ENCODE measurements at places on chromosomes 16 and 17.

- DNase-seq, result no peak
Observed at GRCh38 chr17:78022425-78022824, 63.9 kb downstream of the TNRC6C start.

GRCh38 chr17:40564883-40565768, at the start of gene CCR7:
CCR7 (minus strand) TSS chr17:40565472; CDS start chr17:40565409, 63 bp downstream.
- DNase-seq, result no peak

- no peak for DNase-seq
Observed at GRCh38 chr16:12539185-12539929, 264.3 kb downstream of the CPPED1 start.

GRCh38 chr17:43171586-43172487, 823 bp downstream of the NBR1 start:
- no peak for DNase-seq

- DNase-seq, result no peak
Observed at GRCh38 chr16:28986492-28986891, 1.6 kb downstream of the LAT start.

- no peak for DNase-seq
Observed at GRCh38 chr16:89117227-89117974, 23.7 kb downstream of the ACSF3 start.

- no peak for DNase-seq
Observed at GRCh38 chr17:17503566-17504130, 7.5 kb upstream of the RASD1 start.

GRCh38 chr17:47718634-47719405, 14.2 kb upstream of the TBX21 start:
- DNase-seq, result no peak

DNA sequence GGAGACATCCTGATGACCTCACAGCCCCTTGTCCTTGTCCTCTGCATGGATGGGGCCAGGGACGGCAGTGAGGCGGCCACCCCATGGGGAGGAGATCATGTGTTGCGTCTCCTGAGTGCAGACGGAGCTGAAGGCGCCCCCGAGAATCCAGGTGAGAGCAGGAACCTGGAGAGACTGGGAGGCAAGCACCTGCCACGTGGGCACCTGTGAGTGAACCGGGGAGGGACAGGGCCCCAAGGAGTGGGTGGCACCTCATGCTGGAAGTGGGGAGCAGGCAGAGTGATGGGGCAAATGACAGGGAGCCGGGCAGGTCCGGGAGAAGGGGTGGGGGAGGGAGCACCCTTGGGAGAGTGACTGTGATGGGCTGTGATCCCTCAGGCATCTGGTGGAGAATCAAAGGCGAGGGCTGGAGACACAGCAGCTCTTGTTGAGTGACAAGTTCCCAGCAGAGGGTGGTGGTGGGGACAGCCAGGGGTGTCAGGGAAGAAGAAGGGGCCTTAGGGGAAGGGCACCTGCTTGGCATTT, 174.3 kb upstream of the CHMP6 start:
- DNase-seq, result no peak

DNA sequence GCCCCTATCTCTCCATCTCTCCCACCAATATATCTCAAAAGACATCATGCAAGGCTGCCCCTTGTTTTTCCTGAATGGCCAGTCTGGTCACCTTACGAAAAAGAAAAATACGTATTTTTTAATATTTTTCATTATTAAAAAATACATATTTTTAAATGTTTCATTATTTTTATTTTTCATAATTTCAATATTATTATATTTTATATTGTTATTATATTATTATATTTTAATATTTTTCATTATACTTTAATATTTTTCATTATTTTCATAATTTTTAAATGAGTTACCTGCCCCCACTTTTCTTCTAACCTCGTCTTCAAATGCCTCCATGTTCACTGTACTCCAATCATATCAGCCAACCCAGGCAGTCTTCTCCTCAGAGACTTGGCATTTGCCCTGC, 116.0 kb upstream of the ERCC4 start:
- no peak for DNase-seq

GRCh38 chr16:4612474-4612931, 2.2 kb downstream of the UBALD1 start:
- DNase-seq, result no peak

DNA sequence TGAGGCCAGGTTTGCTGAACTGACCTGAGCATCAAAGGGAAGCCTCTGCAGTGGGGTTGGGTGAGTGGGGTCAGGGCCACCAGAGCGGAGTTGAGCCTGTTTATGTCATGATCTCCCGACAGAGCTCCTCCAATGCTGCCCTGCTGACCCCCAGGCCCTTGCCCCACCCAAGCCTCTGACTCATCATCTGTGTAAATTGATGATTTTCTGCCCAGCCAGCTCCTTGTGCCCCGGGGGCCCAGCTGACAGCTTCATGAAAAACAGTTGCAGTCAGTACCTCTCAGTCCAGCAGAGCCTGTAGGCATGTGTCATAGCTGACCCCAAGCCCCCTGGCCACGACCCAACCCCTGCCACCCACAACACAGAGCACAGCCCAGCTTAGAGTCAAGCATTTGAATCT, 134.9 kb downstream of the CCT6B start:
- no peak for DNase-seq

GRCh38 chr16:14086477-14086876, 15.4 kb downstream of the MRTFB start:
- no peak for DNase-seq

GRCh38 chr16:57536306-57537193, at the start of gene CCDC102A:
CCDC102A (minus strand) TSS chr16:57536571; CDS start chr16:57529177, 7,394 bp downstream.
- no peak for DNase-seq

- no peak for DNase-seq
Observed at GRCh38 chr17:72526769-72527168, 405.9 kb downstream of the SOX9 start.

DNA sequence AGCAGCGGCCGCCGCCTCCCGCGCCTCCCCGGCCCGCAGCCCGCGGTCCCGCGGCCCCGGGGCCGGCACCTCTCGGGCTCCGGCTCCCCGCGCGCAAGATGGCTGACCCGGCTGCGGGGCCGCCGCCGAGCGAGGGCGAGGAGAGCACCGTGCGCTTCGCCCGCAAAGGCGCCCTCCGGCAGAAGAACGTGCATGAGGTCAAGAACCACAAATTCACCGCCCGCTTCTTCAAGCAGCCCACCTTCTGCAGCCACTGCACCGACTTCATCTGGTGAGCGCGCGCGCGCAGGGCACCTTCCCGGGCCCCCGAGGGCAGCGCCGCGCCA, 258 bp downstream of the PRKCB start:
- DNase-seq, result no peak

- DNase-seq, result no peak
Observed at GRCh38 chr17:62643496-62643895, 16.0 kb downstream of the MRC2 start.

- no peak for DNase-seq
Observed at GRCh38 chr16:49875806-49876715, 20.1 kb upstream of the ZNF423 start.

DNA sequence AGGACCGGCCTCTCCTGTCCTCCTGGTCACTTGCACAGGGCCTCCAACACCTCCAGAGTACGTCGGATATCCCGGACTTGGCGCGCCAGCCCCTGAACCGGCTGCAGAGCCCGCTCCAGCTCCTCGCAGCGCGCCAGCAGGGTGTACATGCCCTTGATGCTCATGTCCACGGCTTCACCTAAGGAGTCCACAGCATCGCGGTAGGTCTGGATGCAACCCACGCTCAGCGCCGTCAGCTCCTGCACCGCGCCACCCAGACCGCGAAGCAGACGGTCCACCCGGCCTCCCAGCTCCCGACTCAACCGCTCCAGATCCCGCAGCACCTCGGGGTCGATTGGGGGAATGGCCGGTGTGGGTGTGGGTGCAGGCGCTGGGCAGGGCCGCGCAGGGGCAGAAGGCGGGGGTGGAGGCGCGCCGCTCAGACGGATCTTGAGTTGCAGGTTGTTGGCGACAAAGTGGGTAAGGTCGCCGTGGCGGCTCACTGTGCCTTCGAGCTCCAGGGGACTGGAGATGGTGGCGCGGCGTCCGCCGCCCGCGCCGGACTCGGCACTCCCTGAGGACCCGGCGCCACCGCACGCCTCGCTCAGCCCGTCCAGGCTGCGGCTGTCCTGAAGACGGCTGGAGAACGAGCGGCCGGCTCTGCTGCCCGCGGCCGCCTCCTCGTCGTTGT, 804 bp downstream of the BORCS6 start:
- no peak for DNase-seq

- DNase-seq, result no peak
Observed at GRCh38 chr17:67266496-67266895, 21.5 kb upstream of the HELZ start.

DNA sequence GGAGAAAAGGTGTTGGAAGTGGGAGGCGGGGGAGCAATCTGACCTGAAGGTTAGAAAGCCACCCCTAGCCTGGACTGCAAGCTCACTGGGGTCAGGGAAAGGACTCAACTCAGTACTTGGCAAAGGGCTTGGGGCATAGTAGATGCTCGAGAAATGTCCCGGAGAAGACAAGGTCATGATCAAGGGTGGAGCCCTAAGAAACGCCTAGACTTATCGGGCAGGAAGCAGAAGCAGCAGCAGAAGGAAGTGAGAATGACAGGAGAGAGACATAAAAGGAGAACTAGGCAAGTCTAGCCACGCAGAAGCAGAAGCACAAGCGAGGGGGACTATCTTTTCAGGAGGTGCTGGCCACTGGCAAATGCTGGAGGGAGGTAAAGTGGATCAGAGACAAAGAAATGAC, 10.2 kb downstream of the COTL1 start:
- no peak for DNase-seq

DNA sequence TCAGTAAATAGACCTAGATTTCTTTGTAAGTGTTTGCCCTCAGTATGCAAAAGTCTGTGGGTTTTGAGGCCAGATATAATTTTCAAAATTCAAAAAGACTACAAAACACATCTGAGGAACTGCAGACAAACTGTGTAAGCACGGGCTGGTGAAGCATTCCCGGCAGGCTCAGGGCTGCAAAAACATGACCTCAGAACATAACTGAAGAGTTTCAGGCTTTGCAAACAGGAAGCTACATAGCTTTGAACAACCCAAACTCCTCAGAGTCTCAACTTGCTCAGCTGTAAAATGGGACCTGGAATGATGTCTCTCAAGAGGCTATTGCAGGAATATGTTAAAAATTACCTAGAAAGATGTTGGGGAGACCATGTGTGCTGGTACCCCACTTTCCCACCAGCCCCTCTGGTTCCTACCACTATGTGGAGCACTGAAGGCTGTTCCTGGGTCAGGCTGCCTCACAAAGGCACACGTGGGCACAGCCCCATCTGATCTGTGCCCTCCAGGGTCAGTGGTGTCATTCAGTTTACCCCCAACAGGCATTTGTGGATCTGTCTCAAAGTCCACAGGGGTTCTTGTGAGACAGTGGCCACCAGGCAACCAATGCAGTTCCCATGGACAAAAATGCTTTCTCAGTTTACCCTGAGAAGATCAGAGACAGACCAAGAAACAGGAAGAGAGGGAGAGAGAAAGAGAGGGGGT, 72.9 kb downstream of the CREBBP start:
- no peak for DNase-seq

GRCh38 chr17:3596804-3597464, 12.3 kb downstream of the TRPV1 start:
- no peak for DNase-seq

DNA sequence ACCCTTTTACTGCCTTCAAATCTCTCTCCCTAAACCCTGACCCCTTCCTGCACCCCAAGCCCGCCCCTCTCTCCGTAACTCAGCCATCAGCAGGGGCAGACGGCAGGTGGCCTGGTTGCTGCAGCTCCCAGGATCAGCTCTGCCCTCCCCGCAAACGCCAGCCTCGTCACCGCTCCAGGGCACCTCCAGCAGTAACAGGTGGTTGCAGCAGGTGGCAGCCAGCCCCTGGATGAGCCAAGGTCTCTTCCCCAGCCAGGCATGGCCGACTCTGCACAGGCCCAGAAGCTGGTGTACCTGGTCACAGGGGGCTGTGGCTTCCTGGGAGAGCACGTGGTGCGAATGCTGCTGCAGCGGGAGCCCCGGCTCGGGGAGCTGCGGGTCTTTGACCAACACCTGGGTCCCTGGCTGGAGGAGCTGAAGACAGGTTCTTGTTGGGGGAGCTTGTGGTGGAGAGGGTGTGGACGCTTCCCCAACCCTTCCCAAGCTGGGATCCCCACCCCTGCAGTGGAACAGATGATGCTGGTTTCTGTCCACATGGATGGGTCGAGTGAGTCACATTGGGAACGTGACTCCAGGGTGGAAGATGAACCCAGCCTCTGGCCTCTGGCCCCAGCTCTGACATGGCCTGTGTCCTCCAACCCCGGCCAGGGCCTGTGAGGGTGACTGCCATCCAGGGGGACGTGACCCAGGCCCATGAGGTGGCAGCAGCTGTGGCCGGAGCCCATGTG, 558 bp downstream of the HSD3B7 start:
- no peak for DNase-seq

- DNase-seq, result no peak
Observed at GRCh38 chr17:55883149-55883548, 132.3 kb downstream of the PCTP start.

GRCh38 chr16:5035909-5036227, 2.1 kb upstream of the NAGPA start:
- DNase-seq, result no peak

DNA sequence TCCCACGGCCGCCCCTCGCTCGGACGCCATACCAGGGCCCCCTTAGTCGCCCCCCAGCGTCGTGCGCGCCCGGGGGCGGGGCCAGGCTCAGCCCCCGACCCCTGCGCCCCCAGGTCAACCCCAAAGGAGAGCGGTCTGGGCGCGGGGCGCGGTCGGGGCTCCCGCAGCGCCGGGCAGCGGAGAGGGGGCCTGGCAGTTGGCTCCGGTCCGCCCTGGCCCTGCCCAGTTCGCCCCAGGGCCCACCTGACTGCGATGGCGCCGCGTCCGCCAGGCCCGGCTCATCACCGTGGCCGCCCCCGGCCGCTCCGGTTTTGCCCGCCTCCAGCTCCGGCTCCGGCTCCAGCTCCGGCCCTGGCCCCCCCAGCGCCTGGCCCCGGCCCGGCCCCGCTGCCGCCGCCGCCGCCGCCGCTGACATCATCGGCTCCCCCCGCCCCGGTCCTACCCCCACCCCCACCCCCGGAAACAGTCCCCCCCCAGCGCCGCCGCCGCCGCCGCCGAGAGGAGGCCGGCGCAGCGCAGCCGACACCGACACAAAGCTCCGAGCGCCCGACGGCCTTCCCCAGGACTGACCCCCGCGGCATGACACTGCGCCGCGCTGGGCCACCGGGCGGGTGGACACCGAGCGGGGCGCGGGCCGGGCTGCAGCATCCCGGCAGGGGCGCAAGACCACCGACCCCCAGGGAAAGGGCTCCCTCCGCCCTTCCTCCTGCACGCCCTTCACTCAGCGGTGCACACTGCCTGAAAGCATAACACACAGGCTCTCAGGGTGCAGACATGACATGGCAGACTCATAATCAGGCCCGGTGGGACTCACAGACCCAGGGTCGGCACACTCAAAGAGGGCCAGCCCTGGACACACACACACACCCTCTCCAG, at the start of gene ZBTB4:
Gene ZBTB4 (minus strand): TSS at position 419 of the 876 bp plus-strand sequence. CDS start 12,830 bp downstream, outside the sequence.
- peak; percentile 15 for DNase-seq

DNA sequence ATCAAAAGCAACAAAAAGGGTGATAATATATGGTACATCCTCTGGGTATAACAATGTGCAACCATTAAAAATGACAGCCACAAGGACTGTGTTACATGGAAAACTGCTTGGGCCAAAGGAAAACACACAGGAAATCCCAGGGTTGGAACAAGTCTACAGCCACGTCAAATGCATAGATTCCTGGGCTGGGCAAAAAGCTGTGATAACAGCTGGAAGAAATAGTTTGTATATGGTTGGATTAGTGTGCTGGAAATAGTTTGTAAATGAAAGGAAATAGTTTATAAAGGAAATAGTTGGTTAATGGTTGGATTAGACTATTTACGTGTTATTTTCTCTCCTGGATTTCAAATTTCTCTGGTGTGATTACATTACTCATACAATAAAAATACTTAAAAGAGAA, 2.6 kb downstream of the HSD17B2 start:
- DNase-seq, result no peak
